ENCODE measurements at places on chromosomes 7 and 10.
A peak's percentile ranks its signal among the peaks of the same experiment; 100 is the strongest.

DNA sequence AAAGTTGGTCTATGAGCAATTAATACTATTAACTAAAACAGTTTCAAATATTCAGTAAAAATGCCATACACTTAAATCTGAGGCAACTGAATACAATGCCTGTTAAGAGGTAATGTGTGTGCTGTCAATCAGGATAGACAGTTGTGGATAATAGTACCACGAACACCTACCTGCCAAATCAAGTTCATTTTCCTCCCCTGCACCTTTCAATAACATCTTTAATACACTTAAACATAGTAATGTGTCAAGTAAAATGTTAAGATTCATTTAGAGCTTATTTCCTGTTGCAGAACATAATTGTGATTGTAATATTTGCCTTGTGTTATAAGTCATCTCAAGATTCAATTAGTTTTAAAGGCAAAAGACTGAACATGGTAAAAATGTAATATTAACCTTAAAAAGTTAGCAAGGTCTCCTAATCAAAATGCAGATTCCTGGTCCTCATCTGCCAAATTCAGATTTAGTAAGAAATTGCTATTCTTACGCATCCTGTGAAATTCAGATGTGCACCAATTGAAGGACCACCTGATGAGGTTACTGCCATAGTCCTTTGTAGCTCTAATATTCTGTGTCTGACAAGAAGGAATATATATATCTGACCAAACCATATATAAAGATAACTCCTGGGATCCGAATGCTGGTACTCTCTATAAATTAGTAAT lies 37.1 kb downstream of the COL1A2 start:
- no peak for DNase-seq

- no peak for DNase-seq
These were observed 49.0 kb downstream of the NPVF start for GRCh38 chr7:25179325-25179724.

DNA sequence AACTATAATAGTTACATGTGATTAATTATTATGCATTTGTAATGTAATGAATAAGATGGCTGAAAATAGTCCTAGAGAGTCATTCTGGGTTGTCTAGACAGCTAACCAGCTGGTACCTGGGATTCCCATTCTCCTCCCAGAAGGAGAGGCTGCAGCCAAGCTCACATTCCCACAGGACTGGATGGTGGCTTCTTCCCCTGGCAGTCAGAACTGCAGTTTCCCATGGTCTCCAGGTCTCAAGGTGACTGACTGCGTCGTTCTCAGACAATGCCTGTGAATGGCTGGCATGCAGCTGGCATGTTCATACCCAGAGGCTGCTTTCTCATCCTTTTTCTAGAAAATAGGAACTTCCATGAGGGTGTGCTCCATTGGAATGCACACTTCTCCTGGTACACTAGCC lies 21.3 kb downstream of the TAS2R16 start:
- no peak for DNase-seq

DNA sequence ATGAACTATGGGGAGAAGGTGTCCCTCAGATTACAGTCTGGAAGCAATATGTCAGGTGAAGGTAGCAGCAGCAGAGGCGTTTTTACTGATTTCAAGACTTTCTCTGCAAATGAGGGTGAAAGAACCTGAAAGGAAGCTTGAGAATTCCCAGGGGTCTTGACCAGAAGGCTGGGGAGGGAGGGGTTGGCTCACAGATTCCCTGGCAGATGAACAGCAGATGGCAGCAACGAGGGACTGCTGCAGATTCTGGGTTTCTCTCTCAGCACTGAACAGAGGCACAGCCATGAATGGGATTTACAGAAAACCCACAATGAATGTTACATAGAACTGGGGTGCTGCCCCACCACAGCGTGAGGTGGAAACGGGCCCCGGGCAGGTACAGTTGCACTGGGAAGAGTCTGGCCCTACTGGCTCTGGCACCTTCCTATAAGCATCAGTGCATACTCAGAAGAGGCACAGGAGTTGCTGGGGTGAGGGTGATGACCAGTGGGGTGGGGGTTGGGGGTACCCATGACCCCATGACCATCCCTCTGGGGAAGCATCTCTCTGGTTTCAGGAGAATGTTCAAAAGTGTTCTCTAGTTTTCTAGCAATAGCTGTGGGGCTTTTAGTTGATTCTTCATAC lies 317.8 kb downstream of the SH2D4B start:
- no peak for DNase-seq

- no peak for DNase-seq
These were observed 28.3 kb downstream of the POLL start for GRCh38 chr10:101559596-101560297.

- no peak for DNase-seq
These were observed 181.1 kb downstream of the TNS3 start for GRCh38 chr7:47400741-47401206.

- DNase-seq, result no peak
These were observed 3.9 kb upstream of the IQUB start for GRCh38 chr7:123538189-123538714.

DNA sequence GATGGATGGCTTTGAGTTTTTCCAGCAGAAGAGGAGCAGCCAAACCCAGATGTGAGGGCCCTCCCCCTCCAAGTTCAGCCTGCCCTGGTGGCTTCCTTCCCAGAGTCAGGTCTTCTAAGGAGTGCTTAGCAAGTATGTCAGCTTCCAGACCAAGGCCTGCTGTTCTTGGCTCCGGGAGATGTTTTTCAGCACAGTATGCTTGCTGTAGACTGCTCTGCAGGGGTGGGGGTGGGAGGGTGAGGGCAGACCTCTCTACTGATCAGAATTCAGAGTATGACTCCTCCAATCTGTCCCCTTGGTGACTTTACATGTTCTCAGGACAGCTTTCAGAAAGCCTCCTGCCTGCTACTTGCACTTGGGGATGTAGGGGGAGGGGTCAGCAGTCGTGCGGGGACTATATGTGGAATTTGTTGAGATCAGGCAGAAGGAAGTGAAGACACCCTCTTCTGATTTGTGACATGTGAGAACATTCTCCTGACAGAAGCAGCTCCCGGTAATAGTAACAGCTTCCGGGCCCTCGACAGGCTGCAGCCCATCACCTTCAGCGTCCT lies 516.4 kb upstream of the ZMIZ1 start:
- no peak for DNase-seq

DNA sequence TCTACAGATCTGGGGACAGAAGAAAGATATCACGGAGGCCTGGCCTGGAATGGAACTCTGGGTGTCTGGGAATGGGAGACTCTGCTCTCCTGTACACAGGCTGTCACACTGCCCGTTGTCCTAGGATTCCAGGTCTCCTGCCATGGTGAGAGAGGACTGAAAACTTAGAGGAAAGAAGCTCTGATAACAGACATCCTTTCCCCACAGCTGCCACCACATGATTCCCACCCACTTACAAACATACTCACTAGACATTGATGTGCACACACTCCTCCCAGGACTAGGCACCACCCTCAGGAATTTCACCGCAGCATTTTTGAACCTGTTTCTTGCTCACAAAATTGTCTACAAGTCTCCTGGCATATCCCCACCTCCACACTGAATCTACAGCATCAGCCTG lies 5.7 kb downstream of the ZNF92 start:
- no peak for DNase-seq

DNA sequence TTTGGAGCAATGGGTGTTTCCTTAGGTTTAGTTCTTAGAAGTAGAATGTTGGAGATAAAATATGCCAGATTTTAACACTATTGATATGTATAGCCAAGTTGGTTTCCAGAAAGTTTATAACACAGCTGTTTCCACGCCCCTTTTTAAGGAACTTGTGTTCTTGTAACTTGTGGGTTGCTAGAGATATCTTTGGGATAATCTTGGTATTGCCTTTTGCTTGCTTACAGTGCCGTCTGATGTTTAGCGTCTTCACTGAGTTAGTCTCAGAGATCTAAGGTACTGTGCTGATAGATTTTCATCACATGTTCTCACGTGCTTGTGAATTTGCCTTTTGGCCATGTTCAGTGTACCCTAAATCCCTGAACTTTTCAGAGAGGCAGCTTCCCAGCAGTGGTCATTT lies 12.4 kb downstream of the TMEM248 start:
- DNase-seq, result no peak

DNA sequence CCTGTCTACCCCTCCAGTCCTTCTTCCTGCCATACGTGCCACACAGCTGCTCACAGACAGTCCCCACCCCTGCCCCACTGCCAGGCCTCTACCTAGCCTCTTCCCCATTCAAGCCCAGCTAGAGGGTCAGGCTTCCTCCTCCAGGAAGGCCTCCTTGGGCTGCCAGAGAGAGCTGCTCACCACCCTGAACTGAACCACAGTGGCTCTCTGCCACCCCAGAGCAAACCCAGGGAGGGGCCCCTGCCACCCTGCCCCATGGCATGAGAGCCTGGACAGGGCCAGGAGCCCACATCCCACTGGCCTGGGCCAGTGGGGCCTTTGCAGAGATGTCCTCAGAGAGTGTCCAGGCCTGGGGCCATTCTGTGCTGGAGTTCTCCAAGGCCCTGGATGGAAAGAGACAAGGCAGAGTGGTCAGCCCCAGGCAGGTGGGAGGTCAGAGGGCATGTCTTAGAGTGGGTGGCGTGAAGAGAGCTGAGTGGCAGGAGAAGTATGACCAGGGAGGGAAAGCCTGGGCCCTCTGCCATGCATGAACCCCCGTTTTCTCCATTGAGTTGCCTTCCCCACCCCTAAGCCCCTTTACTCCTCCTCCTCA lies 40.4 kb downstream of the TMEM270 start:
- DNase-seq, result no peak

GRCh38 chr10:108358912-108359311 lies 1194.4 kb upstream of the SORCS1 start:
- peak; percentile 66 for DNase-seq

- DNase-seq, result no peak
These were observed 25.3 kb downstream of the ADAM22 start for GRCh38 chr7:87959336-87959735.

- no peak for DNase-seq
These were observed 1.1 kb downstream of the TRRAP start for GRCh38 chr7:98879198-98879978.

GRCh38 chr10:104256335-104256961 lies 1.8 kb downstream of the GSTO1 start:
- DNase-seq, result no peak

DNA sequence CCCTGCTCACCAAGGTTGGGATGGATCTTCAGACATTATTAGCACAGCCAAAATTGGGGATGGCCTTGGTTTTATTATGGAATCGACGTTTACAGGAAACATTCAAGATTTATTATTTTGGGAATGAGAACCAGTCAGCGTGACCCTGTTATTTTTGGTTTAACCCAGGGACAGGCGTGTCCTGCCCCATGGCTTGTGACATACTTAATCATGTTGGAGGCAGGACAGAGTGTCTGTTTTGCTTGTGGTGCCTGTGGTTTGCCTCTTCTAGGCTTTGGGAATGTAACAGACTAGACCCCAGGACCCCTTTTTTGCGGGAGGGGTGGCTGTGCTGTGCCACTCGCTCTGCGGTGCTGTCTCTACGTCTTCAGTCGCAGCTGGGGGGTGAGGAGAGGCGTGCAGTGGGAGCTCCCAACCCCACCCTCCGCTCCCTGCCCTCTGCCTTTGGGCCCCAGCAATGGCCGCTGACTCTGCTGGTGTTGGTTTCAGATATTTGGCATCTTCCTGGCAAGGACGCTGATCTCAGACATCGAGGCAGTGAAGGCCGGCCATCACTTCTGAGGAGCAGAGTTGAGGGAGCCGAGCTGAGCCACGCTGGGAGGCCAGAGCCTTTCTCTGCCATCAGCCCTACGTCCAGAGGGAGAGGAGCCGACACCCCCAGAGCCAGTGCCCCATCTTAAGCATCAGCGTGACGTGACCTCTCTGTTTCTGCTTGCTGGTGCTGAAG lies 20.1 kb upstream of the SH2D4B start:
- DNase-seq, result no peak

GRCh38 chr10:127937069-127937468 lies 30.2 kb downstream of the PTPRE start:
- DNase-seq, result no peak

GRCh38 chr10:129767751-129768150 lies 196.3 kb downstream of the EBF3 start:
- DNase-seq, result no peak

- DNase-seq, result no peak
These were observed 48.2 kb upstream of the TMEM72 start for GRCh38 chr10:44862924-44863323.

DNA sequence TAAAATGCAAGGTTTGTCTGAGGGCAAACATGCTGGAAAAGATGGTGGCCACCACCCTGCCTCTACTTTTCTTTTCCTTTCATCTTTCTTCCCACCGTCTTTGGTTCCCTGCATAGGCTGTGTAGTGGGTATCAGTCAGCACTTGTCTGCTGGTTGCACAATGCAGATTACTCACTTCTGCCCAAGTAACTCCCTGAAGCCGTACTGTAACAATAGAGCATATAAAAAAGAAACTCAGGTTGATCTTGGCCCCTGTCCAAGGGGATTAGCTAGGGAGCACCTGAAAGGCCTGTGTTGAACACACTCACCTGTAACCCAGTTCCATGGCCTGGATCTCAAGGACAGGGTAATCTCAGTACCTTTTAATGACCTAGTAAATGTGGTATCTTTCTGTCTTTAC lies 533.0 kb upstream of the GALNT17 start:
- DNase-seq, result no peak

GRCh38 chr10:79285315-79286197 lies 61.7 kb upstream of the PPIF start:
- no peak for DNase-seq

GRCh38 chr10:35130663-35131062 lies 4.0 kb downstream of the CREM start:
- no peak for DNase-seq

GRCh38 chr7:92609921-92610518 lies 19.8 kb upstream of the FAM133B start:
- no peak for DNase-seq

GRCh38 chr7:2715341-2716231 lies 27.6 kb downstream of the AMZ1 start:
- no peak for DNase-seq

GRCh38 chr10:91050371-91051034 lies 129.6 kb upstream of the ANKRD1 start:
- no peak for DNase-seq

DNA sequence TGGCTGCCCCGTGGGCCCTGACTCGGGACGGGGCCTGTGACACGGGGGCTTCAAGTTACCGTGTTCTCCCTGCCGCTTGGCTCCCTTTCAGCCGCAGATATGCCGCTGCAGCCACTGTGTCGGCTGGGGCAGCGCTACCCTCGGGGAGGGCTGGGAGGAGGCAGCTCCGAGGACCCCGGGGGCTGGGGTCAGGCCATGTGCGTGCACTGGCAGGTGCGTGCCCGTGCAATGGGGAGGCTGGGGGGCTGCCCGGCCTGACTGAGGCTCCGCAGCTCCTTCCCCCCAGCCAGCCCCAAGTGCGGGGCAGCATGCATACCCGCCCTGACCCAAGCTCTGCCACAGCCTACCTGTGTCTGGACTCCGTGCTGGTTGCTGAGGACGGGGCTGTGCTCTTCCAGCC lies 29.2 kb downstream of the KNDC1 start:
- DNase-seq, result no peak

Data from RWPE2 (cell line).